ENCODE measurements at places on chromosomes 2 and 18.

DNA sequence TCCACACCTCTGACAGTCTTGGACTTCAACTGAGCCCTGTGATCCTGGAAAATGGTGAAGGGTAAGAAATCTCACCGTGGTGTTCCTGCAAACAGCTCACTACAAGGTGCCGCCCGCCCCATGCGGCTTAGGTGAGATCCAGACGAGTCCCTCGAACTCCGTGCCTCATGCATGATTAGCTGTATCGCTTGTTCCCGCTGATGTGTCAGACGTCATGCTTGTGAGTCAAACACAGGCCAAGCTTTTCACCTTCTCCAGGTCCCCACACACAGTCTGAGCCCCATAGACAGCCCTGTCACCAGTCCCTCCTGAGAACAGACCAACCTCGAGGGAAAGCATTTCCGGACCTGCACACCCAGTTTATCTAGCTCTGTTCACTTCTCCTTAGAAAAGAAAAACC lies 740.5 kb downstream of the GALR1 start:
- no peak for DNase-seq

DNA sequence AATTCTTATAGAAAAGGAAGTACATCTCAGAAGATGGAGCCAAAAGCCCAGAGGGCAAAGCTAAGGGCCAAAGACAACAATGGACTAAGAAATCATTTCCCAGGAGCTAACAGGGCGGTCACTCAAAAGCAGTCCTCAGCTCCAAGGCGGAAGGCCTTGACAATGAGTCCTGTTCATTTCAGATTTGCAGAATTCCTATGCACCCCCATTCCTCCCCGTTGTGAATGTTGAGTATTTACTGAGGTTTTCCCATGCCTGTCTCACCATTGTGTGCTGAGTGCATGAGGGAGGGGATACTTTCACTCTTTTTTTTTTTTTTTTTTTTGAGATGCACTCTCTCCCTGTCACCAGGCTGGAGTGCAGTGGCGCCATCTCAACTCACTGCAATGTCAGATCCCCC lies 18.8 kb upstream of the DTNB start:
- no peak for DNase-seq

DNA sequence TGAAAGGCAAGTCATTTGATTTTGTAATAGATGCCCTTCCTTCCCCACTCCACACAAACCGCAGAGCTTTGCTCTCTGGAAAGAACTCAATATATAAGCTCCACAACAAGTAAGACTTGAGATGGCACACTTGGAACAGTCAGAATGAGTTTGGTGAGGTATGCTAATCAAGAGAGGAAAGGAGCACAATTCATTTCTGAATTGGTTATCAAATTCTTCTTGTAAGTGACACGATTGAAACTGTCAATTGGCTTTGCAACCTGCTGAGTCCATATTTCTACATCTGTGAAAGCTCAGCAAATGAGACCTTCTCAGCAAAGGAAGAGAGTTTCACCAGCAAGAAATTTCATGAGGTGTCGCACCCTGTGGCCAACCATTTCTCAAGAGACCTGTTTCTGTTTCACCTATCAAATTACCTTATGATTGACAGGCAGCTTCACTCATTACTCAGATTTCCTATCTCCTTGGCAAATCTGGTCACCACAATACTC lies 19.1 kb downstream of the CTLA4 start:
- no peak for DNase-seq

GRCh38 chr2:223797811-223798721 lies 39.3 kb downstream of the AP1S3 start:
- DNase-seq = peak; percentile 32

- no peak for DNase-seq
These were observed 75.9 kb downstream of the PTGR3 start for GRCh38 chr18:75132931-75133525.

DNA sequence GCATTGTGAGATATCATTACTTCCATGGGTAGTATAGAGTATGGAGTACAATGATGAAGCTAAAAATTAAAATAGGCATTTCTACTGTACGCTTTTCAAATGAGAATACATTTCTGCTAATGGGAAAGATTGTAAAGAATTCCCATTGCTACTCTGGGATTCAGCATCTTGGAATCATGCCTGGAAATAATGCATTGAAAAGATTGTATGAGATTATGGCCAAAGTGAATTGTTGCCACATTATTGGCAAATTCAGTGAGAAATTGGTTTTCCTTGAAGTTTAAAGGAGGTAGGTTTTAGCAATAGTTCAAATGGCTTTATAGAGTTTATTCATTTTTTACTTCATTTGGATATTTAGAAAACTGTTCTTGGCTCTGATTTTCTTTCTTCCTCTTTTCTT lies 157.9 kb downstream of the GULP1 start:
- no peak for DNase-seq

- no peak for DNase-seq
These were observed 100.0 kb downstream of the WDSUB1 start for GRCh38 chr2:159186462-159186861.

DNA sequence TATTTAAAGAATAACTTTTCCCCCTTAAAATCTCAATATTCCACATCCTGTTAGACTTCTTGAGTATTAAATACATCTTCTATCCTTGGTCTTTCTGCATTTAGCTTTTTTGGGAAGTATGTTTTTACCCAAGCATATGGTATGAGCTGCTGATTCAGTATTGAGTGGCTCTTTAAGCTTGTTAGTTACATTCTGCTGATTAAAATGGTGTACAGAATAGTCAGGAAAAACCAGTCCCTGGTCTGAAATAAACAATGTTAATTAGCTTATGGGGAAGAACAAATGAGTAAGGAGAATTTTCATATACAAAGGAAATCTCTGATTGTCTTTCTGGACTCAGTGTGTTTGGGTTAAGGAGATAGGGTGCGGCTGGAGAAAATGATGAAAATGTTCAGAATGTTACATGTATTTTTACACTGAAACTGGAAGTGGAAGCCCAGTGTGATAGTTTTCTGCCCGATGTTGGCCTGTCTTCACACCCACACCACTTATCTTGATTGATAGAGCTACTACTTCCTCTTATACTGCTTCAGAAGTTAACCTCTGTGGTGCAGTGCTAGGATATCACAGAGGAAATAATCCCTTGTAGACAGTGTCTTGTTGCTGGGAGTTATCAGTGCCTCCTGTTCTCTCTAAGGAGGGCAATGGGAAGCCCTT lies 84.0 kb downstream of the MSH2 start:
- peak; percentile 86 for DNase-seq

GRCh38 chr2:179455824-179456223 lies 191.2 kb upstream of the SESTD1 start:
- no peak for DNase-seq

GRCh38 chr18:42891705-42892104 lies 223.8 kb downstream of the RIT2 start:
- no peak for DNase-seq

DNA sequence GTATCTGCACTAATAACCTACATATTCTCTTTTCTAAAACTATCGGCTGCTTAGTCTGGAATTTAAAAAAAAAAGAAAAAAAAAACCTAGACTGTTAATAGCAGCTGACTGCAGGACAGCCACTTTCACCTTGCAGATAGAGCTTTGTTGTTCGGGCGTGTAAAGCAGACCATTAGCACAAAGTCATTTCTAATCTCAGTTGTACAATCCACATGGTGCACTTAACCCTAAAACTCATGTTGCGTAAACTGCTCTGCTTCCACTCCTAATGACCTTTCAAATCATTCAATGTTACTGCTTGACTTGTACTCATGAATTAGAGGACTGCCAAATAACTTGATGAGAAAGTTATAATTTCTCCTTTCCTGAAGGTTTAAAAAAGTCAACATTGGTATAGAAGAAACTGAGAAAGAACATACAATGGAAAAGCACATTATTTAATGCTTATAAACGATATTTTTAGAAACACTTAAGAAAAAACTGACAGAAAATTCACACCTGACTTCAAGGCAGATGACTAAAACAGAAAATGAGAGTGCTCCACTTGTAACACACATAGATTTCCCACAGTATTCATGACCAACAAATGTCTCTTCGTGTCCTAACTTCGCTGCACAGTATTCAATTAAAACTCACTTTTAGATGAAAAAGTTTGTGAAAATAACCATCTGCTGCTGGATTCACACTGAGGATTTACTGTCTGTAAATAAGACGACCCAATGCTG lies 2.6 kb downstream of the CDH2 start:
- DNase-seq = no peak

GRCh38 chr2:21415234-21415633 lies 291.5 kb downstream of the TDRD15 start:
- DNase-seq = no peak

DNA sequence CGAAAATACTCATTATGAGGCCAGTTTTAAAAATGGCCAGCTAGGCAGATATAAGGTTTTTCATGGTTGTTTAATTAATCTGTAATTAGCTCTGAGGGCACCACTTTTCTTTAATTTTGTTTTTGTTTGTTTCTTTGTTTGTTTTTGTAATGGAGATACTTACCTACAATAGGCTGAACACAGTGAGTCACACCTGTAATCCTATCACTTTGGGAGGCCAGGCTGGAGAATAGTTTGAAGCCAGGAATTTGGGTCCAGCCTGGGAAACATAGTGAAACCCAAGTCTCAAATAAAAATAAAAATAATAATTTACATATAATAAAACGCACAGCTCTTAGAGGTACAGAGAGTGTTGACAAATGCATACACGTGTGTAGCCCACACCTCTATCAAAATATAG lies 56.8 kb upstream of the MSH2 start:
- DNase-seq = no peak

DNA sequence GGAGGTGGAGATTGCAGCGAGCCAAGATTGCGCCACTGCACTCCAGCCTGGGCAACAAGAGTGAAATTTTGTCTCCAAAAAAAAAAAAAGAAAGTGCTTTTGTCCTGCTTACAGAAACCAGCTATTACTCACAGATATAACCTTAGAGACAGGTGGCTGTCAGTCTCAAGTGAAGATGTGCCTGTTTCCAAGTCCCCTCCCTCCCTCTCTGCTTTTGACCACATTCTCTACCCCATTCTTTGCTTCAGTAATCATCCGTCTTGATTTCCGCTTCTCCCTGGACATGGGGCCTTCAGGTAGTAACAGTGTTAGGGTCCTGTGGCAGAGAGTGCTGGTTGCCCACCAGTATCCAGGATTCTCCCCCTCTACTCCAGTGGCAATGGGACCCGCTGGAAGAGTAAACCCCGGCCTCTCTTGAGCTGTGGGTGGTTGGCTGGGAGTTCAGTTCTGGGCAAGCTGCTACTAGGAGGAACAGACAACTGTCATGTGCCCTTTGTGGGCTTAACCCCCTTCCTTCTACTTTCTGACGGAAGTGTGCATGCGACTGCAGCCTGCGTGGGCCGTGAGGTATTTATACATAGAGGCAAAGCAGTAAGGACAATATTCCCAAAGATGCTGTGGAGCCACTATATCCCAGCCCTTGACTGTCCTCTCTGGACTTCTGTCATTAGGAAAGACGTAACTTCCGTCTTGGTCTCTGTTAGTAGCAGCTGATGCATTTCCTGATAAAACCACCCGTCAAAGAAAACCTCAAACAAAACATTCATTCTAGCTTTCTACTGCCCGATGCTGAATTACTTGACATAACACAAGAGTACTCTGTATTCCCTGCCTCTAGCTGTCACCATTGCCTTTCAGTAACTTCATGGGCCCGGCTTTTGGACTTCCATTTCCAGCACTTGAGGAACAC lies 17.8 kb downstream of the PDCL3 start:
- peak; percentile 63 for DNase-seq

DNA sequence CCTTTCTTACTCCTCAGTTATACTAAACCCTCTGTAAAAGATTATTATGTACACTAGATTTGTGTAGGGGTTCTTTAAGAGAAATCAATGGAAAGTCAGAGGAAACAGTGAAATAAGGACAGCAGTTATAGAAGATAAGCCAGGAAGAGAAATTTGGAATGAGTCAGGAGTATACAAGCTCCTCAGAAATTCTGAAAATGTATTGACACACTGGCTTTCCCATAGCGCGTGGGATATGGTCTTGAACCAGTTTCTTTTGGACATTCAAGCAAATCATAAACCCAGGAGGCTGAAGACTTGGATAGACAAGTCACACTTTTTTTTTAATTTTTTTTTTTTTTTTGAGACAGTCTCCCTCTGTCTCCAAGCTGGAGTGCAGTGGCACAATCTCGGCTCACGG lies 316.1 kb upstream of the MMADHC start:
- DNase-seq = no peak

DNA sequence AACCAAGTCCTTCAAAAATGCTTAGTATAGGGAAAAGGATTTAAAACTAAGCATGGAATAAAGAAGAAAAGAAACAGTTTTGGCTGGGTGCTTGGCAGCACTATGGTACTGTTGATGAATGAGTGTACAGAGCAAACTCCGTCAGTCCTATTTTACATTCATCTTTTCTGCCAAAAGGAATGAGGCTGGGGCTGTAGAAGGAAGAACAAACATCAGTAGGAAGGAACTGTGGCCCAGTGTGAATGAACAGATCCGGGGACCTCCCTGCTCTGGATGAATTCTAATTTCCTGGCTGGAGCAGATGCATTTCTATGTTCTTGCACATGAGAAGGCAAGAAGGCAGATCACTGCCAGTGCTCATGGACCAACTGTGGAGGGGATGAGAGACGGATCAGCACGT lies 474.0 kb upstream of the MEIS1 start:
- no peak for DNase-seq

GRCh38 chr2:174368691-174369090 lies 26.8 kb upstream of the SCRN3 start:
- no peak for DNase-seq

DNA sequence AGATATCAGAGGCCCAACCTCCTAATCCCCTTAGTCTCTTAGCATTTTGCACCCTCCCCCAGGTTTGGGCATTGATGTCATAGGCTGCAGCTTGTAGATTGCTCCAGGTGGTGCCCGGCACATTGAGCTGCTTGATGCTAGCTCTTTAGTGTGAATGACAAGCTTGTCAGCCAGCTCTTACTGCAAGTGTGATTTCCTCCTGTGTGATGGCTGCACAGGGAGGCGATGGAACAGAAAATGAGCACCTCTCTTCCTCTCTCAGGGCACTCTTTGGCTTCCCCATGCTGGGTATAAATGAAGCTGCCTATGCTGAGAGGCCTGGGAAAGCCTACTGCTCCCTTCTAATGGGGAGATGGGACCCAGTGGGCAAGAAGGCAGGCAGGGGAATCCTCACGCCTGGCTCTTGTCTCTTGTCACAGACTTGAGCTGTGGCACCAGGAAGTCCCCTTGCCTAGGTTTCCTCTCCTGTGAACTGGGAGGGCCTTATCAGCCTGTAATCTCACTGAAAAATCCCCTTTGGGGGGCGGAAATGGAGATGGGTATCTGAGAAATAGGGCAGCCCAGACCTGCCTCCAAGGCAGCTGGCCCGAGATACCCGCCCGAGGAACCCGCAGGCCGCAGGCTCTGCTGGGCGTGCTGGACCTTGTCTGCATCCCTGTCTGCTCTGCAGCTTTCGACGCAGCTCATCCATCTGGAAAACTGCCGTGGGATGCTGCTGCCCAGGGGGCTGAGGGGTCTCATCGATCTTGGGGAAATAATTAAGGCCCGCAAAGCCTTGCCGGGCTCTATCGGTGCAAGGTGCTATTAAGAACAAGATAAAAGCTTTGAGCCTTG lies 163.5 kb upstream of the CXCR4 start:
- no peak for DNase-seq

Measured in KBM-7 (cell line).